ENCODE measurements at places on chromosomes 7 and 10.
A peak's percentile ranks its signal among the peaks of the same experiment; 100 is the strongest.

GRCh38 chr10:78207216-78207615 is 173.6 kb downstream of the RPS24 start:
- DNase-seq = no peak

- DNase-seq = no peak
Measured at GRCh38 chr7:129664029-129665012, 52.8 kb downstream of the NRF1 start.

DNA sequence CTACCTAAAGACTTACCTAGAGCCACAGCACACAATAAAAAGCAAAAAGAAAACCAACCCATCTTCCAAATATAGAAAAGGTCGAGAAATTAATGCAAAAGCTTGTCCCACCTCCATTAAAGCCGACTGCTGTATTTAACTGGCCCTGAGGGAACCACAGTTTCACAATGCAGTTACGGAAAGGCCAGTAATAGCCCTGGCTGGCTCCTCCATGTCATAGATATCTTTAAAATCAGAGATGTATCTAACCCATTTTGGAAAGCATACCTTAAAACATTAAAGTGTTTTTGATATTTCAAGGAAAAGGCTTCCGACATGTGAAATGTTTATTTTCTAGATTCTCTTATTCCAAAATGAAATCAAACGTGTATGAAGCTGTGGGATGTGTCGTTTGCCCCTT is 23.0 kb downstream of the HDAC9 start:
- DNase-seq = no peak

DNA sequence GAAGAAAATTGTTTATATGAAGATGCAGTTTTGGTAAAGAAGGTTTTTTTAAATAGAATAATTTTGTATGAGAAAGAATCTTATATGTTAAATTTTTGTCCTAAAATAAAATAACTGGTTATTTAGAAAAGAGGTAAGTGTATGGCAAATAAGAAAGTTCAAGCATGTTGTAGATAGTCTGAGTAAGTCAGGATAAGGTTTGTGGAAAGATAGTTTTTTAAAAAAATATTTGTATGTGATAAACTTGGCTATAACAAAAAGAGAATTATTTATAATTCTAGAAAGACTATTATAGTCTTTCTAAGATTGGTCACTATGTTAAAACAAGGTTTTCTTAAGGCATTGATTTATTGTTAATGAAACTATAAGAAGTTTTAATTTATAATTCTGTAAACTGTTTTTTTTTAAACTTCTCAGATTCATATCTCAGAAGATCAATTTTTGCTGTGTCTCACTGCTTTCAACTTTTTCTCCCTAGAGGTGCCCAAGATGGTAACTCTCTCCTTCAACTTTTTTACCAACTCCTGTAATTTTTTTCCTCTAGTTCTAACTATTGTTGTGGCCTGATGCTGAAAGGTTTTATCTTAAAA is 698.6 kb downstream of the CCSER2 start:
- DNase-seq = no peak

GRCh38 chr7:46814516-46815250 is 767.2 kb downstream of the TNS3 start:
- no peak for DNase-seq

- DNase-seq = no peak
Measured at GRCh38 chr7:80640846-80641245, 2.4 kb downstream of the CD36 start.

- no peak for DNase-seq
Measured at GRCh38 chr7:155775691-155776090, 36.6 kb downstream of the SHH start.

GRCh38 chr7:44880317-44881018 is 4.9 kb downstream of the PURB start:
- DNase-seq = no peak

GRCh38 chr7:44764081-44764480 is 15.4 kb downstream of the ZMIZ2 start:
- no peak for DNase-seq

- DNase-seq = no peak
Measured at GRCh38 chr10:31940839-31941653, 12.4 kb upstream of the ARHGAP12 start.

GRCh38 chr7:139426258-139427028 is 57.0 kb downstream of the KLRG2 start:
- DNase-seq = no peak

GRCh38 chr7:359766-360361 is 69.9 kb downstream of the FOXL3 start:
- DNase-seq = no peak

GRCh38 chr10:80545258-80545881 is 7.7 kb downstream of the SH2D4B start:
- no peak for DNase-seq

DNA sequence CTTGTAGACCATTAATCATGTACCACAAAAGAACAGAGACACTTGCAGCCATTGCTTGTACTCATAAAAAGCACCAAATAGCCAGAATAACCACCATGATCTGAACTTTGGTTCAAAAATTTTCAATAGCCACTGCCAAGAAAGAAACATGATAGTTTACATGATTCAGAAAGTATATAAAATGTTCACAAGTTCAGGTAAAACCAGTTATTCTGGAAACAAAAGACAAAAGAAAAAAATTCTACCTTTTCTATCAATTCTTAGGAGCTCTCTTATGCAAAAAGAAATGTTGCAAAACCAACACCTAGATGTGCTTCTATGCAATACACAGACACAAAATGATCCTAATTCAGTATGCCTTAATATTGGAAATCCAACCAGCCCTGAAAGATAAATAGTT is 108.7 kb downstream of the PCLO start:
- DNase-seq = no peak

DNA sequence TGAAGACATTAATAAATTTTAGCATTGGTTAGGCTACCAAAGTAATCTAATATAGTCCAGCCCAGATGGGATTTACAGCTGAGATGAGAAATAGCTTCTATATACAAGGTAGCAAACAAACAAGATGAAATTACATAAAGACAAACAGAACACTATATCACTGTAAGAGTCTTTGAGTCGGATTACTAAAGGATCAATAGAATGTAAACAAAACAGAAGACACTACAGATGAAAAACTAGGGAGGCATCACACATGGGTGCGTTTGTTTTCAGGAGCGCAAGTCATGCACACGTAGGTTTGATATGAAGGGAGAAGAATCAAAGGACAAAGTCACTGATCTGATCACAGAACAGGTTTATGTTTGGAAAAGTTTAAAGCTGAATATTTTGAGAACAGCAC is 26.5 kb downstream of the MPP7 start:
- no peak for DNase-seq

DNA sequence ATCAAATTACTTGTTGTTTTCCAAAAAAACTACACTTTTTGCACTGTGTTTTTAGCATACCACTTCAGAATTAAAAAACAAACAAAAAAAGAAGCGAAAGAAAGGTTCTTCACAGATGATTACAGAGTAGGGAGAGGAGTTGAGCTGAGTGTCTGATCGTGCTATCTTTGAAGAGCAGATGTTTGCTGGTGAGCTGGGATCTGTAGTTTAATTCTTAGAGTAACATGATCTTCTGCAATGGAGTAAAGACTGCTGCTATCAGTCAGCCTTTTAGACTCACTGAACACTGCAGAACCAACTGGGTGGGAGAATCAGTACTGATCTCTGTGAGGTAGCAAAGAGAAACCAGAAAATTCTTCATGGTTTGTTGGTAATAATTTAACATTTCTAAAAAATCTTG is 1197.8 kb upstream of the SORCS1 start:
- DNase-seq = no peak

DNA sequence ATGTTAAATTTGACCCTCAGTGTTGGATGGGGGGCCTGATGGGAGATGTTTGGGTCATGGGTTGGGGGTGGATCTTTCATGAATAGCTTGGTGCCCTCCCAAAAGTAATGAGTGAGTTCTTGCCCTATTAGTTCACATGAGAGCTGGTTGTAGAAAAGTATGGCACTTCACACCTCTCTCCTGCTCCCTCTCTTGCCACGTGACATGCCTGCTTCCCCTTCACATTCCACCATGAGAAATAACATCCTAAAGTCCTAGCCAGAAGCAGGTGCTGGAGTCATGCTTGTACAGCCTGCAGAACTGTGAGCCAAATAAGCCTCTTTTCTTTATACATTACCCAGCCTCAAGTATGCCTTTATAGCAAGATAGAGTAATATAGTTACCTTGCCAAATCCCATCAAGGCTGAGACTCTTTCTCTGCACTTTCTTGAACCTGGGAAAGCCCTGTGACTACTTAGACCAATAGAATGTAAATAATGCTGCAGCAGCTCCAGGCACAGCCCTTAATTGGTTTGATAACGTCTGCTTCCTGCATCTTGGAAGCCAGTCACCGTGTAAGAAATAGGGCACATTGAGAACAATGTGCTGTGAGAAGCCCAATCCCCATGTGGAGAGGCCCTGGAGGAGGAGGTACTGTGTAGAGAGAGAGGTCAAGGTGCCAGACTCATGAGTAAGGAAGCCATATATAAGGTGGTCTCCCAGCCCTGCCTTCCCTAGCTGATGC is 88.0 kb upstream of the NAMPT start:
- no peak for DNase-seq

- no peak for DNase-seq
Measured at GRCh38 chr7:109939207-109939606, 1151.7 kb upstream of the LRRN3 start.

DNA sequence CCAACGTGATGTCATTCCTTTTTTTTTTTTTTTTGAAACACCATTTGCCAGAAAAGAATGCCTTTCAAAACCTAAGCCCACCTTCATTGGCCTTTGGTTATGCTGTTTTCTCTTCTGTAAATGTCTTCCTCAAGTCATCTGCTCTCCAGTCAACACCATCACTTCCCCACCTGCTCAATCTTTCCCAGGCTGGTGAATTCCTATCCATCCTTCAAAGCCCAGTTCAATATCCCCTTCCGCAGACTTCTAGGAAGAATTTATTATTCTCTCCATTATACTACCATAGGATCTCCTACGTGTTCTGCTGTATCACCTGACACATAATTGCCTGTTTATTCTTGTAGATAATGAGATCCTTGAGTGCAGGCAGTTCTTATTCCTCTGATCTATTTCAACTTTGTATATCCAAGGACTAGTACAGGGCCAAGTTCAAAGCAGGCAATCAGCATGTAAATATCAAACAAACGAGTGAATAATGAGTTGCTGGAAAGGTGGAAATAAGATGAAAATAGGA is 73.5 kb upstream of the PRR15 start:
- DNase-seq = no peak

DNA sequence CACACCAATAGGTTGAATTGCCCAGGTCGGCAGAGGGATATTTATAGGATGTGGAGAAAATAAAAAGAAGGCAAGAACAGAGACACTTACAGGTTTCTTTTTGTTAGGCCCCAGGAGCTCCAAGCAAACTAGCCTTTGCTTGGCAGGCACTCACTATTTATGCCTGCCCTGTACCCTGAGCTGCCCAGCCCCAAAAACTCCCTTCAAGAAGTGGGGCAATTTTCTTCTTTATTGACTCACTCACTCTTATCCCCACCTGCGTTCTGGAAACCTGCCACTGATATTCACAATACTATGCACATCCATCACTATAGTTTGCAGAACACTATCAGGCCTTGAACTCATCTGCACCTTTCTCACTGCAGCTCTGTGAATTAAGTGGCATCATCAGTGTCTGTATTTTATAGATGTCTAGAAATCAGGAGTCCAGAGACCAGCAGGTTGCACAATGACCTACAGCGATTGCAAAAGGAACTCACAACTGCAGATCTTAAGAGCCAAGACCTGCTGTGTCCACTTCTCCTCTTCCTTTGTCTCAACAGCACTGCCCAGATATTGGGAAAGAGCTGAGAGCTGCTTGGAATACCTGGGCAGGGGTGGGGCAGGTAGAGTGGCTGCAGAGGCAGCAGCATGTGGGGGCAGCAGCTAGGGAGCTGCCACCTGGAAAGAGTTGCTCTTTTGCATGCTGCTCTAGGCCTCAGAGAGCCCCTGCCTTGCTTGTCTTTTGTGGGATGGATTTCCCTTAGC is at the start of gene SFTPD:
Gene SFTPD (minus strand): TSS at position 130 of the 747 bp plus-strand sequence. CDS start 2,446 bp downstream, outside the sequence.
- DNase-seq = no peak

- DNase-seq = peak; percentile 86
Measured at GRCh38 chr10:112951359-112952281, 1.6 kb downstream of the TCF7L2 start.

DNA sequence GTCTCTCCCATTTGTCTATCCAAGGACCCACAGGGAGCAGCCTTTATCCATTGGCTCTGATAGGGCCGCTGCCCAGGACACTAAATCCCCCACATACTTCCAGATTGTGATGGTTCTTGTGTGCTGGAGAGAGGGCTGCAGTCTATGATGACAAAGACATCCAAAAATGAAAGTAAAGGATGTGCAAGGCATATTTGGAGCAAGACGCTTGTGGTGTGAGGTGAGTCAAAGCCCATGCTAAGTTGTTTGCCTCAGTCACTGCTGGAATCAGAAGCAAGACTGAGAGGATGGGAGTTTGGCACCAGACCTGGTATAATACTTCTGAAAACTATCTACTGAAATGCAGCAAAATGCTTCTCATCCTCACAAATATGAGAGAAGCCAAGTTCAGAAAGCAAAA is 22.7 kb downstream of the ZNF22 start:
- no peak for DNase-seq

DNA sequence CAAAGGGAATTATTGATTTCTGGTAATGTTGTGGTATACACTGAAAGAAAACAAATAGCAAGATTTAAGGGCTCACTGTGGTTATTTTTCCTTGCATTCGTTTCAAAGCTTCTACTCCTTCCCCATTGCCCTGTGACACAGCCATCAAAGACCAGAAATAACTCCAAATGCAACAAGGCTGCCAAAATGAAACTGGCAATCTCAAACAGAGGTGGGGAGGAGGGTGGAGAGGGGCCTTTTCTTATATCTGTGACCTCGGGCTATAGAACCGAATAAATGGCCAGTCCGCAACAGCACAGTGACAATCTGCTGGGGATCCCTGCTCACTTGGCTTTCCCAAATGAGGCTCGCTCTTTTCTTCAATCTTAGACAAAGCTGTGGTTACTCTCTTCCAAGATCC is 17.4 kb upstream of the SPOCK2 start:
- no peak for DNase-seq

DNA sequence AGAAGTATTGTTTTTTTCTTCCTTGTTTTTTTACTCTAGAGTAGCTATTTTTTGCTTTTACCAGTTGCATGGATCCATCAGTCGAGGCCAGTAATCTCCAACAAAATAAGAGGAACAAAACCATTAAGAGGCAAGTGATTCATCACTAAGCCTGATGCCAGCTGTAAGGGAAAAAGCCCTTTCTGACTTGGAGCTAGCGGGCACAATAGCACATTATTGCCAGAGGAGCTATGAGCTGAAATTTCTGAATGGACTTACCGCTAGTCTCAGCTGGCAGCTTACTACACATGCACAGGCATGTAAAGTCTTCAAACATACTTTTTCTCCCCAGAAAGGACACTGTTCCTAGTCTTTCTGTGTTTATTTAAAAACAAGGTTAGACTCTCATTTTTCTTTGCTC is 41.6 kb upstream of the PTPRZ1 start:
- no peak for DNase-seq

All from right forelimb (tissue), 1 donor.